ENCODE measurements at places on chromosomes 3 and 15. TPM values are rescaled to one million over a fixed set of nuclear protein-coding genes. Genes with fewer than 3 reads are reported as not detected.

DNA sequence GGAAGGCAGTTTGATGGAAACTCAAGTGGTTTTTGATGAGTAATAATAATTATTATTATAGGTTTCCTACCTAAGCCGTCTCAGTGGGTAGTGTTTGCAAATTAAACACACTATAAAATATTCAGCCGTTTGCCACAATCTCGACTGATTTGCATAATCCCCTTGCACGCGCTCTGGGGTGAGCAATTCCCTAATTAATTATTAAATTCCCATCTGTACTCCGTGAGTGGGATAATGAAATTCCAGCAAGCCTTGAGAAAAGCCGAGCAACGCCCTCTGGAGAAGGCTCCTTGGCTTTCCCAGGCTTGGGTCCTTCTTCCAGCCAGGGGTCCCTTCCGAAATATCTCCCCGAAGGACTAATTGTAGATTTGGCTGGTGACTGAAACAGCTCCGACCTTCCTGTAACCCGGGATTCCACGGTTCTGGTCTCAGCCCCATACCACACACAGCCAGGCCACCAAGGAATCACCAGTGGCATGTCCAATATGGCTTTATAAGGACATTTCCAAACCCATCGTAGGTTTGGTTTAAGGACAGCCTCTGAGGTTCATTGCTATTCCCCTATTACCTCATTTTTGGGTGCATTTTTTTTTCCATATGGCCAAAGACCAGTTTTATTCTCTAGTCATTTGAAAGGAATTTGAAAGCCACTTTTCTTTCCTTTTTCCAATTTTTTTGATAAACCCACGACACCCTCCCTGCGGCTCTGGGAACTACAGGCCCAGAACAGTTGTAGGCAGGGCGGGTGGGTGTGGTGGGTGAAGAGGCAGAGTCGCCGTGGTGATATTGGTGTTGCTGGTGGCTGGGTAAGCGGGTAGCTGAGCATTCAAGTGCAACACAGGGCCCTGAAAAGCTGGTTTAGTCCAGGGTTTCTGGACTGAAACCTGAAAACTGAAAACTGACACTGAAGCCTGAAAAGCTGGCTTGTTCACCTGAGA, 33.2 kb upstream of the RGMA start:
- peak; percentile 48 for DNase-seq

DNA sequence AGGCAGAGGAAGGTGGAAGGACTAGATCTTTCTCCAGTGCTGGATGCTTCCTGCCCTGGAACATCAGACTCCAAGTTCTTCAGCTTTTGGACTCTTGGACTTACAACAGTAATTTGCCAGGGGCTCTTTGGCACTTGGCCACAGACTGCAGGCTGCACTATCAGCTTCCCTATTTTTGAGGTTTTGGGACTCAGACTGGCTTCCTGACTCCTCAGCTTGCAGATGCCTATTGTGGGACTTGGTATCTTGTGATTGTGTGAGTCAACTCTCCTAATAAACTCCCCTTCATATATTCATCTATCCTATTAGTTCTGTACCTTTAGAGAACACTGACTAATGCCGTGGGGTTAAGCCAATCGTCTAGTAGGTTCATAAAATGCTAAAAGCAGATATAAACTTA, 8.8 kb upstream of the B3GNT5 start:
- peak; percentile 41 for DNase-seq

- no peak for DNase-seq
These were observed 23.5 kb upstream of the TNFSF10 start for GRCh38 chr3:172546628-172547214.

GRCh38 chr3:99817047-99817436, 620 bp upstream of the CMSS1 start:
- no peak for DNase-seq

Gene PLA2G4B
- total RNA-seq, result 30.0 TPM

- peak; percentile 76 for DNase-seq
These were observed 17.7 kb downstream of the EEFSEC start for GRCh38 chr3:128170866-128171516.

- no peak for DNase-seq
These were observed 75.9 kb upstream of the ATP2B2 start for GRCh38 chr3:10581251-10581650.

- no peak for DNase-seq
These were observed 44.3 kb upstream of the C3orf49 start for GRCh38 chr3:63774781-63775180.

Gene ADAMTS17
- total RNA-seq, result 10.6 TPM

DNA sequence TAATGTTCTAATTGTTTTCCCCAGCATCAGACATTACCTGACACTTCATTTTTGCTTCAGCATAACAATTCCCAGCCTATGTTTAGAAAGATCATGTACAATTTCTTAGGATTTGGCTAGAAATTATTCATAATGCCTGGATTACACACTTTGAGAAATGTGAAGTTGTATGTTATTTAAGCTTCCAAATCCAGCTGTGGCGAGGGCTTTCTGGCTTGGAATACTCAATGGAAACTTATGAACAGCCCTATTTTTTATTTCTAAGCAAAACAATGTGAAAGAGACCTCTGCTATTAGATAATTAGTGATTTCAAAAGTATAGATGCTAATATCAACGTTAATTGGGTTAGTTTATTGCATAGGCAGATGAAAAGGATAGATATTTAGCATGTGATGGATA, 341.6 kb downstream of the ZNF385D start:
- DNase-seq, result no peak

Gene FEZF2
- not detected for total RNA-seq

DNA sequence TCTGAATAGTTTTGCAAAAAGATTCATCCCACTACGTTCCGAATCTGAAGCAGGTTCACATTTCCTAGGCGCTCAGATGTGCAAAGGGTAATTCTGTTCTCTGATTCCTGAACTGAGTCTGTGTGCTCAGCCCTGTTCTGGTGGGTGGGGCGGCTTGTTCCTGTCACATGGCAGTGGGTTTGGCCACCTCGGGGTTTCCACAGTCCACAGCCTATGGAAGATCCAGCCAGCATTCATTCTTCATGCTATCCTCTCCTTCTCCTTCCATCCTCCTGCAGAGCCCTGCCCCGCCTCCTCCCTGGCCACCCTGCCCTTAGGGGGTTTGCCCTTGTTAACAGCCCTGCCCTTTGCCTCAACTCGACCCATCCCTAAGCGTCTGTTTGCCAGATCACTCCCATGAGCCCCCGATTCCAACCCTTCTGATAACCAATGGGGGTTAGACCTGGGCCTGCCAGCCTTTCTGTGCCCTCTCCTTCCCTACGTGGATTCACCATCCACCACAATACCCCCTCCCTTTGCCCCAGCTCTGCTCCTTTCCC, 31.0 kb downstream of the PRR20G start:
- no peak for DNase-seq

Gene SELENOS
- 49.1 TPM for total RNA-seq
